ENCODE measurements at places on chromosomes 5 and 9.

GRCh38 chr5:124034963-124035362 lies 523.0 kb downstream of the CSNK1G3 start:
- DNase-seq, result no peak

DNA sequence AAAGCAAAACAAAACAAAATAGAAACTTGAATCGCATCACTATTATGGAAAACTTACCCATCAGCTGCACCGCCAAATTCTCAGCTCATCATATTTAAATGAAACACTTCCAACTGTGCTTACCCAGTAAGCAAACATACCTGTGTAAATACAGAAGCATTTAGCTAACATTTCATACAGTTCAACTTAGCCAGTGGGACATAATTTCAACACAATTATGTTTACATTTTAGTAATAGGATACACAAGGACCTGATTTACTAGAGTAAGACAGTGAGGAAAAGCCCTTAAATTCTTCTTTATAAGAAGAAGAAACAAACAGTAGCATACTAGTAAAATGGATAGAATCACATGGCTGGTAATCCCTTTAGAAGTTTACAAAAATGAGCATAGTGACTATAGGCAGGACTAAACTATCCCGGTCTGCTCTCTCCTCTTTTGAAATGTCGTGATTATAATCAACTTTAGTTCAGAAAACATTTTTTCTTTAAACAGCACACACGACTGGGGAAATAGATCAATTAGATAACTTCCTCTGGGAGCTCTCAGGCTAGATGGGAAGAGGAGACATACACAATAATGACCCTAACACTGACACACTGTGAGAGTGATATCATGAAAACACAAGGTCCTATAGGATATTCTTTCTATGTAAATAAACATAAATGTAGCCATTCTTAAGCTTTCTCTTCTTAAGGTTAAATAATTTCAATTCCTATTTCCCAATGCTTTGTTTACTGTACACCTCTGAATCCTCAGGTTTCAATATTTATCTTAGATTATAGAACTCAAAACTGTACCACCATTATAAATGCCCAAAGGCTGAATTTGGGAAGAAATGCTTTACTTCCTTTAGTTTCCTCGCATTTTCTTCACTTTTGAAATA lies 15.9 kb upstream of the CDC20B start:
- DNase-seq, result no peak

DNA sequence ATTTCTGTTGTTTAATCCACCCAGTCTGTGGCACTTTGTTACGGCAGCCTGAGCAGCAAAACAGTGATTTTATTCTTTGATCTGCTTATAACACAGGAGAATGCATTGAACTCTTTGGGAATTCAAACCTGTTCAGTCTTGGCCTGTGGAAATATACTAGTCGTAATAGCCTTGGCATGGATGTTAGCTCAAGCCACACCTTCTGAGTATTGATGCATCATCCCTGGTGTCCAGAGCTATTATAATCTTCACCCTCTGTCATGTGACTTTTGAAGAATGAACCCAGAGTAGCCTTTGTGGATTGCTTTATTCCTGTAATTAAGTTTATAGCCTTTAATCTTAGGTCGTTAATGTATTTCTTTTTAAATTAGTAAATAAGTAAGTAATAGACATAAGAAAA lies 50.8 kb upstream of the TEX48 start:
- no peak for DNase-seq

GRCh38 chr9:71909887-71910649 lies 925 bp downstream of the ABHD17B start:
- no peak for DNase-seq

GRCh38 chr5:6752782-6753181 lies 39.5 kb downstream of the TENT4A start:
- no peak for DNase-seq

DNA sequence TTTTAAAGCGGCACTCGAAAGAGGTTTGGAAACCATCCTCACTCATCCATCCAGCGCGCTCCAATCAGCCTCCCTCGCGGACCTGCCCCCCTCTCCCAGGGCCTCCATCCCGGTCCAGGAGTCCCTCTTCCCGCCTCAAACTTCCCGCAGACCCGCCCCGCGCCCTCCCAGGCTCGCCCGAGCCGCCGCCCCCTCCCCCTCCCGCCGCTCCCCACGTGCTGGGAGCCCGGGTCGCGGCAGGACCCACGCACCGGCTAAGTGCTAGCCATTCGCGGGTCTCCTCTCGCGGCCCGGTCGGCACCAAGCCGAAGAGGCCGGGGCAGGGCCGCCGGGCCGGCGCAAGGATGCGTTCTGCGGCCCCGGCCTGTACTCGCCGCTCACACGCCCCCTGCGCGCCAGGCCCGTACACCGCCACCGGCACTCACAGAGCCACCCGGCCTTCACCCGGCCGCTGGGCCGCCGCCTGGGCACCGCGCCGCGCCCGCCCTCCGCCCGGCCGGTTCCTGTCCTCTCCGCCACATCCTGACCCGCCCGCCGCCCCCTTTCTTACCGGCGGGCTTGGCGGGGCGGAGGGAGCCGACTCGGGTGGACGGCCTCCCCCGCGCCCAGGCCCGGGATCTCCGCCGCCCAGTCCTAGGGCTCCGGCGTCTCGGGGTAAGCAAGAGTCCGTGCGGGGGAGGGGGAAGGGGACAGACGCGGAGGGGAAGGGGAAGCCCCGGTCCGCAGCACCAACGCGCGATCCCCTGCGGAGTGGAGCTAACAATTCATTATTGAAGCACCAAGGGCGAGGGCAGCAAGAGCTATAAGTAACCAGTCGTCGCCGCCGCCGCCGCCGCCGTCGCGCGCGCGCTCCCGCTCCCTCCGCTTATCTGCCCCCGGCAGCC lies 576 bp downstream of the CHD1 start:
- no peak for DNase-seq

DNA sequence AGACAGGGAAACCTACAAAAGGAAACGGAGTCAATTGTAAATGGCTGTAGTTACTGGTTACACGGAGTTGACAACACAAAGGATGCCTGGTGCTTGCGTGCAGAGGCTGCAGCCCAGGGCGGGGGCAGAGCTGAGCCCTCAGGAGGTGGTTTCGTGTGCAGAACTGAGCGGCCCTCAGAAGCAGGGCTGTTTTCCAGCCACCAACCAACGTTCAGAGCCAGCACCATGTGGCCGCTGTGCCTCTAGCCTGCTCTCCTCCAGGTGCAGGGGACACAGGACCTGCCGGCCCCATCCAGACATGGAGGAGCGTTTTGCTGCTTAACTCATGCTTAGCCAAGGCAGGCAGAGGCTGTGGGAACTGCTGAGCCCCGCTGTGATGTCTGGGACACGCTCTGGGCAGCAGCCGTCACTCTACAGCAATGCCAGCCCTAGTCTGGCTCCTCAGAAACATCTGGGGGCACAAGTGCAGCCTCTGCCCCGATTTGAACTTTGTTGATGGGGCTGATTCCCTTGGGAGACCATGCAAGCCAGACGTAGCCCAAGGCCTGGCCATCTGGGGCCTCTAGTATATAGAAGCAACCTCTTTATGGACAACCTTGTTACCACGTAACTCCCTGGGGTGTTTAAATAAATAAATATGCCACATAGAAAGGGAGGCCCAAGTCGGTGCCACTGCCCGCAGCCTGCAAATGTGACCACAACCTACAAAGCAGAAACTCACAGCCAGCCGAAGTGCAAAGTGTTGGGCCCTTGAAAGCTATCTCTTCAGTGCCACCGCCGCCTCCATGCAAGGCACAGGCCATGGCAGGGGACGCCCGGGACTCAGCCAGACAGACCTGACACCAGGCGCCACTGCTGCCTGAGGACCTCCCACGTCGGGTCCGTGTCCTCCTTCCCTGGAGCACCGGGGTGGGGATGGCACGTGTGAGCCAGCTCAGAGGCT lies 42.1 kb downstream of the NKD2 start:
- no peak for DNase-seq

DNA sequence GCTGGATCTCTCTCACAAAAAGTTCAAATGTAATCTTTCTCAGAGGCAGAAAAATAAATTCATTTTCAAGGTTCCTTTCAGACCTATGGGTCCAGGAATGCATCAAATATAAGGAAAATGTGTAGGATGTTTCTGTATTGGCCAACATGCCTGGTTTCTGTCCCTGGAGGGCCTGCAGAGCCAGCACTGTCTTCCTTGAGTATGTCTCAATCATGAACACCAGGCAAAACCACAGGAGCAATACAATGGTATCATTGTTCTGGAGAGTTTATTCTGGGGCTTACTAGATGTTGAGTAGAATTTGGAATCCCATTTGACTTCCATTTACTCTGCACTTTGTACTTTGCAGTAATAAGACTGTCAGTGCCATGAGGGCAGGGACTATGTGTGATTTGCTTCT lies 23.5 kb downstream of the INSYN2B start:
- DNase-seq, result no peak

- no peak for DNase-seq
Measured at GRCh38 chr5:157026789-157027424, 32.0 kb downstream of the HAVCR1 start.

DNA sequence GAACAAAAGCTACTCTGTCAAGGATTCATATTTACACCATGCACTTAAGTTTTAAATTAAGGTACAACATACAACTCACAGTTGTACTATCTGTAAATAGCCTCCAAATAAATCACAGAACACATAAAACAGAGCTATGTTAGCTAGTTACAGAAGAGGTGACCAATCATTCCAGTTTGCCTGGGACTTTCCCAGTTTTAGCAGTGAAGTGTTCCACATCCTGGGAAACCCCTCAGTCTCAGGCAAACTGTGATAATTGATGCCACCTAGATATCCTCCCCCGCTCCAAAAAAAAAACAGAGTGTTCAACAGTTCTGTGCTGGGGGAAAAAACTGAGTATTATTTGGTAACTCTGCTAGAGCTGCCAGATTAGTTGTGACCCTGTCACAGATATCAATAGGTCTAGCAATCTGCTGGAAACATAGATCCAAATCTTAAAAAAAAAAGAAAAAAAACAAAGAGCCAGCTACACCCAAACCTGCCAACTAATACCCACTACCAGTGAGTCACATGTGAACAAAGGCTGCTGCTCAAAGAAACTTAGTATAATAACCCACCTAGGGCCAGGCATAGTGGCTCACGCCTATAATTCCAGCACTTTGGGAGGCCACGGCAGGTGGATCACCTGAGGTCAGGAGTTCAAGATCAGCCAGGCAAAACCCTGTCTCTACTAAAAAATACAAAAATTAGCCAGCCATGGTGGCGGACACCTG lies 5.7 kb downstream of the TBCA start:
- DNase-seq, result no peak

DNA sequence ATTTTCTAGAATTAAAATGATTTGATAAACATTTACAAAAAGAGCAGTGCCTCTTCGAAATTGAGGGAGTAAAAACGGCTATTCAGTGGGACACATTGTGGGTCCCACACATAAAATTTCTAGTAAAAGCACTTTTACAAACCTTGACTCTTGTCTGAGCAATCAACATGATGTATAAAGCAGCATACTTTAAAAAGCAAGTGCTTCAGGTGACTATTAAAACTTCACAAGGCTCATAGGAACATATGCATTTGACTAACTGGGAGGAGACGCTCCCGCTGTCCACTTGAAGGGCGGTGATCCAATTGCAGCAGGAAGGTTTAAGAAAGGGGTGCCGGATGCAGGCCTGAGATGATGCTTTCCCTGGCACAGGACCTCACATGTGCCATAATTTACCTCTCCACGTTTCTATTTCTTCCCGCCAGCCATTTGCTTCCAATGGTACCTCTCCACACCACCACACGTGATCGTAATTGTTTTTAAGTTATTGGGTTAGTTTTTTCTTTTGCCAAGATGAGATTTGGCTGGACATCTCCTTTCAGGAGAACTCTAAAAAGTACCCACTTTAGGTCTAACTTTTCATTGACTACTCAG lies 1.8 kb downstream of the MCTP1 start:
- DNase-seq, result no peak

DNA sequence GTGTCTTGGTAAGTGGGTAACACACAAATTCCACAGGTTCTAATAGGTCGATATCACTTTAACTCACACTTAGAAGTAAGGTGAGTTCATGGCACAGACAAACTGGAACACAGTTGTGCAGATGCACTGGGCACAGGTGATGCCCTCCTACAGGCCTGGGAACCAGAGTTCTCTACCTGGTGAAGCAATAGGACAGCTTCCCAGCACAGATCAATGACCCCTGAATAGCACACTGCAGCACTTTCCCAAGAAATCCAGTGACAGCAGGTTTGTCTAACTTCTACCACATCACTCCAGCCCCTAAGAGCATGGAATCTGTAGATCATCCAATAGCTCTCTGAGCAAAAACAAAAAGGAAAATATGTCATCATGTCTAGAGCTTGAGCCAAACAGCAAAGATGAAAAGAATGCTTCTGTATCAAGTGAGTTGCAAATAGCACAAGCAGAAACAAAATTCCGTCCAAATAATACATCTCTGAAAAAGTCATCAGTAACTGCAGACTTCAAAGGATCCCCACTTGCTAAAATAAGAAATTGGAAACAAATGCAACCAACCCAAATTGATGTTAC lies 33.5 kb downstream of the MOCS2 start:
- no peak for DNase-seq

DNA sequence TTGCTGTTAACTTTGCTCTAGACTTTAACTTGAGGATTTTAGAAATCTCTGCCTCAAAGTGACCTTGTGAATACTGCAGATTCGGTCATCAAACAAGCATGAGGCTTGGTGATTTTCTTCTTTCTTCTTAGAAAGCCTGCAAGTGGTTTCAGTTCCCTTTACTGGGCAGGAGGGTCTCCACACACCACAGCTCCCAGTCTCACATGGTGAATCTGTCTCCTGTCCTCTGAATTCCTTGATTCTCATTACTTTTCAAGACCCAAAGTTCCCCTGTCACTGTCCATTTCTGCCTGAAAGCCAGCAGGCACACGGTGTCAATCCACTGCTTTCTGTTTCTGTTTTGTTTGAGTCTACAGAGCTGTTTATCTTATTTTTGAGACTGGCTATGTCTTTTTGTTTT lies 14.1 kb downstream of the HSPB3 start:
- no peak for DNase-seq

DNA sequence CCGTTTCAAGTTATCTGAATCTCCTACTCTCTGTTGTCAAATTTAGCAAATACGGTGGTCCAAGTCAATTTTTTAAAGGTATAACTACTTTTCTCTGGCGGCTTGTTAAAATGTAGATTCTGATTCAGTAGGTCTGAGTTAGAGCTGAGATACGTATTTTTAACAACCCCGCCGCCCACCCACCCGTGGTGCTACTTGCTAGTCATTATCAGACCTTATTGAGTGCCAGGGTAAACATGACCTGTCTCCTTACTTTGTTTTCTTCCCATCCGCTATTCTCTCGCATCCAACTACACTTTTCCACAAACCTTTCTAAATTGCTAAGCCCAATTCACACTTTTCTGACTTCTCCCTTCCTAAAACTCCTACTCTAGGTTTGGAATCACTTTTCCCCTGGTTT lies 694 bp upstream of the PLAA start:
- DNase-seq, result no peak

GRCh38 chr9:93461821-93462220 lies 8.4 kb upstream of the FAM120AOS start:
- no peak for DNase-seq

GRCh38 chr5:40502736-40503135 lies 177.0 kb upstream of the PTGER4 start:
- DNase-seq, result no peak

DNA sequence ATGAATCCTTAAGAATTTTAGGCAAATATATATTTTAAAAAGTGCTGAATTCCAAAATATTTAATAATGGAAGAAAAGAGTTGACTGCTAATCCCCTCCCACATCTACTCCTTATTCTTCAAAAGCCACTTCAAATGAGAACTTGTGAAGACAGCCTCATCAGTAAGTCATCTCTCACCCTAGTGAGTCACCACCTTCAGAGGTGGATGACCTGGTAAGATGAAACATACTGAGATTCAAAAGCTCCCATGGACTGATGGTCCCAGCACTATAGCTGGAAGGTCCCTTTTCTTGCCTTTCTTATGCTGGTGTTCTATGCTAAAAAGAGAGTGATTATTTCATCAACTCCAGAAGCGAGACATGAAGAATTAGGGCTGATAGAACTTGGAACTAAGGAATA lies 37.8 kb upstream of the SPDL1 start:
- DNase-seq, result no peak
